Diencephalon (tissue), 1 donor: ENCODE measurements at places on chromosomes 5 and 9. TPM values are rescaled to one million over a fixed set of nuclear protein-coding genes. Genes with fewer than 3 reads are reported as not detected.

The NXNL2 gene
- 1.4 TPM for total RNA-seq

The GDA gene
- 19.1 TPM for total RNA-seq

The RORB gene
- total RNA-seq = 18.7 TPM

The OBP2B gene
- not detected for total RNA-seq

The SMARCA2 gene
- total RNA-seq = 157 TPM

The FBP2 gene
- 0.23 TPM for total RNA-seq

The TRIO gene
- total RNA-seq = 286 TPM

The PCDHB7 gene
- 8.5 TPM for total RNA-seq
